Sciatic nerve (tissue), 2 donors: ENCODE measurements at places on chromosomes 3 and 15. TPM values are rescaled to one million over a fixed set of nuclear protein-coding genes. Genes with fewer than 3 reads are reported as not detected.

- no peak for DNase-seq
Observed at GRCh38 chr3:132981719-132982118, 56.5 kb upstream of the TMEM108 start.

DNA sequence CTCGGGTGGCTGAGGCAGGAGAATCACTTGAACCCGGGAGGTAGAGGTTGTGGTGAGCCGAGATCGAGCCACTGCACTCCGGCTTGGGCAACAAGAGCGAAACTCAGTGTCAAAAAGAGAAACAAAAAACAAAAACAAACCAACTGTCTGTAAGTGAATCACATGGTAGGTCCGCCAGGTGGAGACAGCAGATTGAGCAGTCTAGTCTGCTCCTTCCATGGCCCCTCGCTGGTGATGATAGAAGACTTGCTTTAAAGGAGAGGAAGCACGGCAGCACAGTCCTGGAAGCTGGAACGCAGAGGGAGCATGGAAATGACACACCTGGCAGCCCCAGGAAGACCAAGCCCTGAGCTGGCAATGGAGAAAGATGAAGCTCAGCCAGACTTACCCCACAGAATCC lies 31.4 kb upstream of the MGLL start:
- no peak for DNase-seq

- no peak for DNase-seq
Observed at GRCh38 chr3:125179143-125179883, 33.2 kb downstream of the SLC12A8 start.

GRCh38 chr3:43259626-43260025 lies 26.7 kb upstream of the SNRK start:
- no peak for DNase-seq

Gene ABHD10
- total RNA-seq, result 27.3 TPM

DNA sequence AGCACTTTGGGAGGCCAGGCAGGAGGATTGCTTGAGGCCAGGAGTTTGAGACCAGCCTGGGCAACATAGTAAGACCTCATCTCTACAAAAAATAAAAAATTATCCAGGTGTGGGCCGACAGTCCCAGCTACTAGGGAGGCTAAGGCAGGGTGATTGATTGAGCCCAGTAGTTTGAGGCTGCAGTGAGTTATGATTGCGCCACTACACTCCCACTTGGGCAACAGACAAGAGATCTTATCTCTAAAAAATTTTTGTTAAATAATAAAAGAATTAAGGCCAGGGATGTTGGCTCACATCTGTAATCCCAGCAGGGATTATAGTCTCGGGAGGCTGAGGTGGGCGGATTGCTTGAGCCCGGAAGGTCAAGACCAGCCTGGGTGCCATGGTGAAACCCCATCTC lies 25.8 kb upstream of the NFKBIZ start:
- no peak for DNase-seq
